ENCODE measurements at places on chromosomes 5 and 9. TPM values are rescaled to one million over a fixed set of nuclear protein-coding genes. Genes with fewer than 3 reads are reported as not detected.
A peak's percentile ranks its signal among the peaks of the same experiment; 100 is the strongest.

- peak overlapping the region; percentile 3 for H3K4me3 ChIP-seq
- DNase-seq = no peak
- peak overlapping the region; percentile 93 for H3K27ac ChIP-seq
- H3K27me3 ChIP-seq = no peaks in the 10 kb centered on the region
Observed at GRCh38 chr9:123175854-123176629, 92.3 kb downstream of the STRBP start.

PDCD1LG2 gene
- total RNA-seq = not detected

SPARC gene
- total RNA-seq = 218 TPM

NMUR2 gene
- not detected for total RNA-seq

DNA sequence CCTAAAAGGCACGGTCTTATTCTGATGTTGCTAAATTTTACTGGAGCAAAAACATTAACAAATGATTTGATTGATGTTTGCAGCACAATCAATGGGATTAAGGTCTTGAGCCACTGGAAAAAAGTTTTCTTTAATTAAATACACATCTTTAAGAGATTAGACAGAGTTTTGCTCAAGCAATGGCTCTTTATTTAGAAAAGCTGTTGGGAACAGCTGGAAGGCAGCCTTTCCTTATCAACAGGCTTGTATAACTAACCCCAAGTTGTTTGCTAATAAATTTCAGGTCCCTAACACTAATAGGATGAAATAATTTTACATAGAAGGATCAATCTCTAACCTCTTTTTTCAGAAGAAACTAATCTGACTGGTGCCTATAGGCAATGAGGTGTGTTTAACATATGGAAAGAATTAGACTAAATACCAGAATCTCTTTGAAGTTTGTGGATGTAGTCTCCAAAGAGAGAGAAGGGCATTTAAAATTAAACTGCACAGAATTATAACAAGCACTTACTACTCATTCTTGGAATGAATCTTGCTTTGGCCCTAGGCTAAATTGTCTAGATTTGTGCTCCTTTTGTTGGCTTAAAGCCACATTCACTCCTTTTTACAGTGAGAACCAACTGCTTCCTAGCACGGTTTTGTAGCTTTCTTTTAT, 67.3 kb upstream of the TNFAIP8 start:
- no peak for DNase-seq
- peaks cover 21% of the 10 kb centered on the region for H3K4me1 ChIP-seq
- no peaks in the 10 kb centered on the region for H3K36me3 ChIP-seq
- no peak overlapping the region for H3K4me3 ChIP-seq
- no peaks in the 10 kb centered on the region for H3K27me3 ChIP-seq
- H3K27ac ChIP-seq = no peak overlapping the region

RANBP6 gene
- total RNA-seq = 23.6 TPM

GRCh38 chr5:121668635-121669034, 183.0 kb upstream of the FTMT start:
- DNase-seq = no peak
- H3K27ac ChIP-seq = no peak overlapping the region
- H3K27me3 ChIP-seq = no peaks in the 10 kb centered on the region

- peaks cover 22% of the 10 kb centered on the region for H3K4me1 ChIP-seq
- no peak for DNase-seq
- no peak overlapping the region for H3K4me3 ChIP-seq
- no peak overlapping the region for H3K27ac ChIP-seq
- no peaks in the 10 kb centered on the region for H3K27me3 ChIP-seq
Observed at GRCh38 chr5:82885627-82886389, 191.4 kb downstream of the TMEM167A start.

- H3K27me3 ChIP-seq = no peaks in the 10 kb centered on the region
- H3K36me3 ChIP-seq = no peaks in the 10 kb centered on the region
- peaks cover 58% of the 10 kb centered on the region for H3K4me1 ChIP-seq
- 0 out of 2 replicates have a peak overlapping the region, but pooled peaks have one; percentile 6 for H3K4me3 ChIP-seq
- H3K27ac ChIP-seq = peak overlapping the region; percentile 95
Observed at GRCh38 chr5:141816598-141817399, 61.4 kb downstream of the PCDH1 start.
